Activated T-cell treated with anti-CD3 and anti-CD28 coated beads, Interleukin-2, amount 50 U/mL, for 24 hours (primary cell): ENCODE measurements at places on chromosomes 6 and 20.

GRCh38 chr6:78868116-78868515, 765 bp downstream of the IRAK1BP1 start:
- peak overlapping the region; percentile 94 for H3K27ac ChIP-seq
- no peaks in the 10 kb centered on the region for H3K27me3 ChIP-seq
- no peak for DNase-seq
- peak overlapping the region; percentile 98 for H3K4me3 ChIP-seq

DNA sequence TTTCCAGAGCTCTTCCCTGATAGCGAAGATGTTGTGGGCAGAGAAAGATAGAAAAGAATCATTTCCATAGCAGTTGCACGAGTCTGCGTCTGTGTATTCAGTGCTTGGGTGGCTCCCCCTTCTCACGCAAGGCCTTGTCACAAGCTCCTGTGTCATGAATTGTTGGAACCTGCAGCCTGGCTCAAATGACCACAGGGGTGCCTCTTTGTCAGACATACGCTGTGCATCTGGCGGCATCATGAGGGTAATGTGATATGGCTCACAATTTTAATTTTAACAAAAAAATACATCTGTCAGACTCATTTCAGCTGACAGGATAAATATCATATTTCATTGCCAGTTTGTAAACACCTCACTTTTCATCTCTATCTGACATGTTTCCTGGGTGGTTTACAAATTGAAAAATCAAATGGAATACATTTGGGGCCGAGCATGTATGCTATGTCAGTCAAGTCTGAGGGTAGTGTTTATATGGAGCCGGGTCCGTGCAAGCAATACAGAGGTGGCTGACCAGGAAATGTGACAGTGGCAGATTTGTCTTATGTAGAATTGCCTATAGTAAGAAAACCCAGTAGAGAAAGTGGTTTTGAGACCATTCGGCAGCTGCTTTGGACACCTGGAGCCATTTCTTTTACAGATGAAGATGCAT, 90.9 kb downstream of the CAP2 start:
- no peak overlapping the region for H3K27ac ChIP-seq
- no peak overlapping the region for H3K4me3 ChIP-seq
- no peaks in the 10 kb centered on the region for H3K36me3 ChIP-seq
- DNase-seq = no peak
- peaks cover 32% of the 10 kb centered on the region for H3K27me3 ChIP-seq

DNA sequence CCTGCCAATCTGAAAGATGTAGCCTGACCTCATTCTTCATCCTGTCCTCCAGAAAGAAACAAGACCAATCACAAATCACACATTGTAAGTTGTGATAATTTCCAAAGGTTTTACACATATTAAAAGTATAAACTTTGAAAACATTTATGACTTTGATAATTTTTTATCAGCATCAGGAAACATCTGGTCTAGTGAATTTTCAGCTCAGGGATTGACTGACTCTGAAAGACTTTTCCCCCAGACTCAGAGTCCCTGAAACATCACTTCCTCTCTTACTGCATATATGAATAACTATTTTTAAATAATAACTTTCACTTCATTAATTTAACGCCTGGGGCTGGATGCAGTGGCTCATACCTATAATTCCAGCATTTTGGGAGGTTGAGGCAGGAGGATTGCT, 48.5 kb upstream of the SSTR4 start:
- no peaks in the 10 kb centered on the region for H3K36me3 ChIP-seq
- no peaks in the 10 kb centered on the region for H3K4me1 ChIP-seq
- H3K4me3 ChIP-seq = no peak overlapping the region
- H3K27me3 ChIP-seq = peaks cover 8% of the 10 kb centered on the region
- no peak overlapping the region for H3K27ac ChIP-seq

- no peaks in the 10 kb centered on the region for H3K27me3 ChIP-seq
- DNase-seq = no peak
- no peaks in the 10 kb centered on the region for H3K4me1 ChIP-seq
- H3K36me3 ChIP-seq = peaks cover 35% of the 10 kb centered on the region
- no peak overlapping the region for H3K27ac ChIP-seq
Measured at GRCh38 chr20:35517125-35517524, 12.3 kb downstream of the C20orf173 start.

DNA sequence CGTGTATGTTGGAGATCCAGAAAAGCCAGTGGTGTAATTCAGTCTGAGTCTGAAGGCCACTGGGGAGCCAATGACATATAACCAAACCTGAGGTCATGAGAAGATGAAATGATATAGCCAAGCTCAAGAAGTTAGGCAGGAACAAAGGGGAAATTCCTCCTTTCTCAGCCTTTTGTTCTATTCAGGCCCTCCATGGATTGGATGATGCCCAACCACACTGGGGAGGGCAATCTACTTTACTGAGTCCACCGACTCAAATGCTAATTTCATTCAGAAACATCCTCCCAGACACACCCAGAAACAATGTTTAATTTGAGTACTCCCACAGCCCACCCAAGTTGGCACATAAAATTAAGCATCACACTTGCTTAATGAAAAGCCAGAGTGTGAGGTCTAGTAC, 183.6 kb downstream of the GJA1 start:
- H3K4me3 ChIP-seq = no peak overlapping the region
- no peaks in the 10 kb centered on the region for H3K27me3 ChIP-seq
- H3K27ac ChIP-seq = no peak overlapping the region
- no peaks in the 10 kb centered on the region for H3K4me1 ChIP-seq

GRCh38 chr6:47701363-47701762, 3.0 kb downstream of the ADGRF4 start:
- H3K27me3 ChIP-seq = no peaks in the 10 kb centered on the region
- no peaks in the 10 kb centered on the region for H3K4me1 ChIP-seq
- DNase-seq = no peak

- H3K4me1 ChIP-seq = peaks cover 9% of the 10 kb centered on the region
- H3K36me3 ChIP-seq = peaks cover 6% of the 10 kb centered on the region
- H3K27me3 ChIP-seq = no peaks in the 10 kb centered on the region
- DNase-seq = no peak
- H3K27ac ChIP-seq = no peak overlapping the region
- no peak overlapping the region for H3K4me3 ChIP-seq
Measured at GRCh38 chr6:157585274-157586087, 204.5 kb downstream of the ZDHHC14 start.

GRCh38 chr6:43298565-43299337, 691 bp downstream of the SLC22A7 start:
- no peak for DNase-seq
- no peak overlapping the region for H3K4me3 ChIP-seq
- no peaks in the 10 kb centered on the region for H3K4me1 ChIP-seq
- no peaks in the 10 kb centered on the region for H3K36me3 ChIP-seq
- peaks cover 6% of the 10 kb centered on the region for H3K27me3 ChIP-seq

DNA sequence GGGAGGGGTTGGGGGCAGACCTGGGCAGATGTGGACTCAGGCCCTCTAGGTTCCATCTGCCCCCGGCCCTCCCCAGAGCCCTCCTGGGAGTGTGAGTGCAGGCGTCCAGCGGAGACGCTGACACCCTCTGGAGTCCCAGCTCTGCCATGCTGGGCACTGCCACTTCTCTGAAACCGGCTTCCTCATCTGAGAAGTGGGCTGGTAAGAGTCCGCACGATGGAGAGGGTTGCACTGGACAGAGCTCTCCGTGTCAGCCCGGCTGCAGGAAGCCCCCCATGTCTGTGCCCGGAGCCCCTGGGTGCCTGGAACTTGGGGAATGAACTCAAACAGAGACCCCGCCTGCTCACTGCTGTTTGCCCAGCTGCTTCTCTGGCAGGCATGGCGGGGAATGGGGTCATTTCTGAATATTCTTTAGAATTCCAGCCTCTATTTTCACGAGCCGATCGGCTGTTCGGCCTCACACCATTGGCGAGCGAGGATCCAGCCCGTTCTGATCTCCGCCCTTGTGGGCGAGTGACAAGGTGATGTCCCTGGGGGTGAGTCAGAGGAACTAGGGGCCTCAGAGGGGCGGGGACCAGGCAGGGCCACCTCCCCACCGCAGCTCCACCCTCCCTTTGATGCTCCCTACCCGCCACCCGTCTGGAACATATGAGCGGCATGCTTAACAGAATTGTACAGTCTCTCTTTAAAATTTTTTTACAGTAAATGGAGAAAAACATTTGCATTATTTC, 47.8 kb upstream of the GATA5 start:
- peak; percentile 71 for DNase-seq
- peaks cover 26% of the 10 kb centered on the region for H3K27me3 ChIP-seq
- no peaks in the 10 kb centered on the region for H3K36me3 ChIP-seq
- peaks cover 17% of the 10 kb centered on the region for H3K4me1 ChIP-seq
- H3K27ac ChIP-seq = peak overlapping the region; percentile 69

GRCh38 chr6:64736421-64736950, 970.5 kb downstream of the EYS start:
- no peak overlapping the region for H3K4me3 ChIP-seq
- H3K27ac ChIP-seq = no peak overlapping the region
- H3K4me1 ChIP-seq = no peaks in the 10 kb centered on the region
- no peaks in the 10 kb centered on the region for H3K36me3 ChIP-seq
- no peak for DNase-seq

DNA sequence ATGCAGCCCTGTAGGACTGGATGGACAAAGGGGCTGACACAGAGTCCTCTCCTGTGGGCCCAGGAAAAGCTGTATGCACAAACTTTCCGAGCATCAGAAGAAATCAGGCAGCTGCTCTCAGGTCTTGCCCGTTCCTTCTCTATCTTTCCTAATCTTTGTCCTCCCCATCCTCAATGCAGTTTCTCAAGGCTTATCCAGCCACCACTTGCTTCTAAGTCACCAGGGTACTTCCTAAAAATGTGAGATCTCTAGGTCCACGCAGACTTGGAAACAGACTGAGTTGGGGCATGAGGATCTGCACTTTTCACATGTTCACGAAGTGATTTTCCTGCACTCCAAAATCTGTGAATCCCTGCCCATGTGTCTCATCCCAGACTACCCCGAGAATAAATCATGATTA, 394.5 kb upstream of the SLC35B3 start:
- no peaks in the 10 kb centered on the region for H3K4me1 ChIP-seq
- H3K4me3 ChIP-seq = no peak overlapping the region
- no peaks in the 10 kb centered on the region for H3K27me3 ChIP-seq
- DNase-seq = no peak
- no peaks in the 10 kb centered on the region for H3K36me3 ChIP-seq

DNA sequence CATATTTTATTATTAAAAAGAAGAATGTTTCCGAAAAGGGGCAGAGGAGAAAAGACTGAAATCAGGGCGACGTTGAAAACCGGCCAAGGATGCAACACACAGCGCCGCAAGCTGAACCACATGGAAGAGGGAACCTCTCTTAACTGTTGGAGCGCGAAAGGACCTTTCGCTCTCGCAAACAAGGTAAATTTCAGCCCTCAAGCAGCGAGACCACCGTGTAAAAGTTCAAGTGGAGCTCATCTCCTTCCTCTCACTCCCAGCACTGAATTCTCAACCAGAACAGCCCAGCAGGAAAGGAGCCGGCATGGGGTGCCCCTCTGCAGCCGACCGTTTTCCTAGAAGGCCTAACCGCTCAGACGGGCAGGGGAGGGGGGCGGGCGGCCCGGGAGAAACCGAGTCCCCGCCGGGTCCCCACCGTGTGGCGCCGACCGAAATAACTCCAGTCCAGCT, 621 bp downstream of the GPR63 start:
- no peaks in the 10 kb centered on the region for H3K36me3 ChIP-seq
- peak overlapping the region; percentile 83 for H3K4me3 ChIP-seq
- H3K4me1 ChIP-seq = peaks cover 16% of the 10 kb centered on the region
- H3K27me3 ChIP-seq = peaks cover 59% of the 10 kb centered on the region

GRCh38 chr6:18961566-18961965, 574.4 kb downstream of the RNF144B start:
- H3K27ac ChIP-seq = no peak overlapping the region
- H3K36me3 ChIP-seq = no peaks in the 10 kb centered on the region
- H3K27me3 ChIP-seq = no peaks in the 10 kb centered on the region
- no peaks in the 10 kb centered on the region for H3K4me1 ChIP-seq

DNA sequence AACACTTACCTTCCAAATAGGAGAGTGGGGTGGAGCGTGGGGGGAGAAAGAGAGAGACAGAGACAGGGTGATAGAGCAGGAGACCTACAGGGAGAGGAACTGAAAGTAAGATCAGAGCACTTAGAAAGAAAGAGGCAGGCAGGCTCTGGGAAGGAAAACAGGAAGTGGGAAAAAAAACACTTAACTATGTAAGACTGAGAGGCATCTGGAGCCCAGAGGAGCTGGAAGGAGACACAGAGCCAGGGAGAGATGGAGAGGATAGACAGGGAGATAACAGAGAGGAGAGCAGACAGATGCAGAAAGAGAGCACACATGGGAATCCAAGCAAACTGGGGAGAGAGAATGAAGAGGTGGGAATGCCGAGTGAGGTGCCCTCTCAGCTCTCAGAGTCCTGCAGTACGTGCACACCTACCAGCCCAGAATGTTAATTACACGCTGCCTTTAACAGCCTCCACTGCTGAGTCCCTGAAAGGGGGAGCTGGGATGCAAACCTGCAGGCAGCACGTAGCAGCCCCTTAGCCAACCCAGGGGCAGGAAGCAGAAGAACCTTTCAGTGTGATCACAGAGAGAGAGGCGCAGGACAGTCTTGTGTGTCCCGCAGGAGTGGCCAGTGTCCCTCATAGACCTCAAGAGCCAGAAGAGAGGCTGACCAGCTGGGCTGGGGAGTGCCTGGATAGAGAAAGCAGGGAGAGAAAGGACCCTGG, 132.7 kb upstream of the LRFN2 start:
- no peaks in the 10 kb centered on the region for H3K27me3 ChIP-seq
- H3K4me3 ChIP-seq = no peak overlapping the region
- H3K27ac ChIP-seq = no peak overlapping the region
- H3K4me1 ChIP-seq = peaks cover 12% of the 10 kb centered on the region
- DNase-seq = no peak

- DNase-seq = no peak
- no peak overlapping the region for H3K4me3 ChIP-seq
- no peak overlapping the region for H3K27ac ChIP-seq
- no peaks in the 10 kb centered on the region for H3K4me1 ChIP-seq
Measured at GRCh38 chr6:129842881-129843409, 18.2 kb downstream of the TMEM244 start.

DNA sequence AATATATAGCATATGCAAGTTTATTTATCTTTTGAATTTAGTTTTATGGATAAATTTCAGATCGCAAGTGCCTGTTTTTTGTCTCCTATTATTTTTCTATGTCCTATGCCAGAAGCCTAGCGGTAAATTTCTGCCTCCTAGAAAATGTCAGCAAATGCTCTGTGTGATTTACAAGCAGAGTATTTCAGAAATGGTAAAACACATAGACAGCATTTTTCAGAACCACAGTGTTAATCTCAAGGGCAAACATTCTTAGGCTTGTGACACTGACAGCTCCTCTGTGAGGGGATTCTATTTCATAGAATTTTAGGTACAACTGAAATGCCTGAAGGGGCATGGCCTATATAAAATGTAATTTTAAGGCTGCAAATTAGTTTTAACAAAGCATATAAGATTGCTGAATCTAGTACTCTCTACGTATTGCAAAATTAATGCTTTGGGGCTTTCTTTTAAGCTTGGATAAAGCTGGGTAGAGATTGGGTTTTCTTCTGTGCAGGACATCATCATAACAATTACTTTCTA, 89.9 kb upstream of the PTCHD4 start:
- no peak overlapping the region for H3K27ac ChIP-seq
- H3K4me3 ChIP-seq = no peak overlapping the region
- no peak for DNase-seq
- H3K4me1 ChIP-seq = no peaks in the 10 kb centered on the region
- no peaks in the 10 kb centered on the region for H3K36me3 ChIP-seq
- H3K27me3 ChIP-seq = no peaks in the 10 kb centered on the region

GRCh38 chr20:32970115-32970972, 33.9 kb downstream of the SUN5 start:
- H3K27me3 ChIP-seq = no peaks in the 10 kb centered on the region
- DNase-seq = no peak
- no peak overlapping the region for H3K27ac ChIP-seq
- H3K36me3 ChIP-seq = peaks cover 6% of the 10 kb centered on the region

GRCh38 chr20:1086277-1087213, 31.9 kb upstream of the PSMF1 start:
- H3K27ac ChIP-seq = no peak overlapping the region
- peaks cover 26% of the 10 kb centered on the region for H3K4me1 ChIP-seq
- H3K27me3 ChIP-seq = no peaks in the 10 kb centered on the region
- peaks cover 8% of the 10 kb centered on the region for H3K36me3 ChIP-seq
- peak; percentile 34 for DNase-seq
- peak overlapping the region; percentile 10 for H3K4me3 ChIP-seq
